ENCODE measurements at places on chromosomes 3 and 15.

DNA sequence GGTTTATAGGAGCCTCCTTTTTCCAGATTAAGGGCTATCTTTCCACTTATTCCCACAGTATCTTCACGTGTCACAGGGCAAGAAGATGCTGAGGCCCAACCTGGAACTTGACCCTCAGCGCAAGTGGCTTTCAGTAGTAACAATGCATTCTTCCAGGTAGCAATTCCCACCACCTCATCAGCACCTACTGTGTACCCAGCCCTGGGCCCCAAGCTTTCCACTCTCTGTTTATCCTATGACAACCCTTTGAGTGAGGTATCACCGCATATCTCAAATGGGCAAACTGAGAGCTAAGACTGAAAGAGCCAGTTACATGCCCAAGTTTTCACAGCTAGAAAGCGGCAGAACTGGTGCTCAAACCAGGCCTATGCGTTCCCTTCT lies 88.2 kb downstream of the CPN2 start:
- DNase-seq, result no peak

- DNase-seq, result no peak
These were observed 1028.6 kb downstream of the MCTP2 start for GRCh38 chr15:95259965-95260364.

DNA sequence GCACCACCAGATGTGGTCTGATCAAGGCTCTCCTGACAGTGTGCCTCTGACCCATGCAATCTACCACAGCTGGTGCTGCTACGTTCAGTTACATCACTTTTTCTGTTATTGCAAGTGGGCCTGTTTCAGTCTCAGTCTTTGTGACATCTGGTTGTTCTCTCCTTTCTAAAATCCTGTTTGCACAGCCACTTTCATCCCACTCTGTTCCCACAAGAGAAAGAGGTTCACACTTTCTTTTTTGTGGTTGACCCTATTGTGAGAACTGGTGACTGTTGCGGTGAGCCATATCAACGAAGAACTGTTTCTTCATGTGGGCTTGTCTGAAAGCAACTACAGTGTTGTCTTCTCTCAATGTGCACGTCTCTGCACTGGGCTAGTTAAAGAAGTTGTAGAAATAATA lies 342.8 kb upstream of the ARPP21 start:
- DNase-seq, result no peak

DNA sequence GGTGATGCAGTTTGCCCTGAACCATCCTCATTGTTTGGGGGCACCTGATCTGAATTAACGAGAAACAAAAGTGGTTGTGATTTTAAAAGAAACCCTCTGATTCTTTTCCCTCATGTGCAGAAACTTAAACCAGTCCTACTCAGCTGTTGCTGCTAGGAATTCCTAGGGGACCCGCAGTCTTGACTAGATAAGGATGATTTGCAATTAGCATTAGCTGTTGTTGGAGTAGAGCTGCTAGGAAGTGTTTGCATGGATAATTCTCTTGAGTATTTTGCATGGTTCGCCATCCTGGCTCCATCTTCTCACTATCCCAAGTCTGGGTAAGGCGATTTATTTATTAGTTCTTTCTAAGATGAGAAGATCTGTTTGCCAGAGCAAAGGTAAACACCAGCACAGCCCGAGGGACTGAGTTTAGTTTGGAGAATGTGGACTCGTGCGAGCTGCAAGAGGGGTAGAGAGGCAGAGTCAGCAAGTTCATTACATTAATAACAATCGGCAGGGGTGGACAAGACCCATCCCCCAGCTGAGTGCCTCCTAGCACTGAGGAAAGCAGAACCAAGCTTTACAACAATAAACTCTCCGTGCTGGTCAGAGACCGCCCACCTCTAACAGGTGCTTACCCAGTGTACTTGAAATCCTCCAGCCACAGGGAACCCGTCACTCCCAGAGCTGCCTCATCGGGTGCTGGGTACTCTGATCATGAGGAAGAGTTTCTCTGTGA lies 4.1 kb downstream of the FGD5 start:
- no peak for DNase-seq

GRCh38 chr15:75008629-75009326 lies 13.4 kb downstream of the SCAMP5 start:
- DNase-seq, result no peak

All from posterior vena cava (tissue), 2 donors.